ENCODE measurements at places on chromosomes 4 and X. TPM values are rescaled to one million over a fixed set of nuclear protein-coding genes. Genes with fewer than 3 reads are reported as not detected.

The AMER1 gene
- 8.9 TPM for total RNA-seq

The LRCH2 gene
- 4.8 TPM for total RNA-seq

The MBNL3 gene
- 13.5 TPM for total RNA-seq

The CPLX1 gene
- total RNA-seq: 5.6 TPM

The PPARGC1A gene
- 93.3 TPM for total RNA-seq

- H3K27ac ChIP-seq: no peak overlapping the region
- H3K27me3 ChIP-seq: no peaks in the 10 kb centered on the region
- peaks cover 12% of the 10 kb centered on the region for H3K36me3 ChIP-seq
- H3K4me1 ChIP-seq: peaks cover 12% of the 10 kb centered on the region
- DNase-seq: no peak
These were observed 3.7 kb downstream of the FGD1 start for GRCh38 chrX:54492340-54492739.

GRCh38 chrX:11050013-11050412 lies 61.1 kb upstream of the HCCS start:
- no peaks in the 10 kb centered on the region for H3K27me3 ChIP-seq
- no peak overlapping the region for H3K4me3 ChIP-seq
- no peak overlapping the region for H3K27ac ChIP-seq
- no peaks in the 10 kb centered on the region for H3K36me3 ChIP-seq
- peaks cover 7% of the 10 kb centered on the region for H3K4me1 ChIP-seq
- DNase-seq: no peak

DNA sequence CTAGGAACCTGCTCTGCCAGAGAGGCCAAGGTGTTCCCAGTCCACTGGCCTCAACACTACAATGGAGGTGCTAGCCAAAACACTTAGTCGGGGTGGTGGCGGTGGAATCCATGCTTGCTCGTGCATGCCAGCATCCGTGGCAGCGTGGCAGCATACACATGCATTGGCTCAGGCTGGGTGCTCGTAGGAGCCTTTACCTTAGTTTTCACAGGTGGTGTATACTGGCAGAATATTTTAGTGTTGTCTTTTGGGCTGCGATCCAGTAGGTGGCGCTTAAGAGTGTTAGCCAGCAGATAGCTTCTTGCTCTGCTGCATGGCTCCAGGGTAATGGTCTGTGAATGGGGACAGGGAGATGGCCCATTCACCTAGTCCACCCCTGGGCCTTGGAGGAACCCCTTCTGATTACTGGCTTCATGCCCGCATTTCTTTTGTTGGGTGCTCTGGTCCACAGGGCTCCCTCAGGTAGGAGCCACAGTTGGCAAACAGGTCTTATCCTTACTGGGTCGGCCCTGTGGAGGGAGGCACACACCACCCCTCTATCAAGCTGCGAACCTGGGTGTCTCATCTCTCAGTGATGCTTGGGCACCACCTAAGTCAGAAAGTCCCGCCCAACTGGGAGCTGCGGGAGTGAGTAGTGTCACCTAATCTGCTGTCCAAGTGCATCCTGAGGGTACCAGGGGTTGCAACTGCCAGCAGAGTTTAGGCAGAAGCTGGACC lies 40.0 kb downstream of the RIPPLY1 start:
- DNase-seq: no peak
- H3K36me3 ChIP-seq: no peaks in the 10 kb centered on the region
- no peaks in the 10 kb centered on the region for H3K4me1 ChIP-seq
- H3K4me3 ChIP-seq: no peak overlapping the region
- no peaks in the 10 kb centered on the region for H3K27me3 ChIP-seq

GRCh38 chr4:38831653-38832052 lies 25.0 kb downstream of the TLR6 start:
- no peaks in the 10 kb centered on the region for H3K36me3 ChIP-seq
- DNase-seq: no peak
- H3K4me1 ChIP-seq: no peaks in the 10 kb centered on the region

DNA sequence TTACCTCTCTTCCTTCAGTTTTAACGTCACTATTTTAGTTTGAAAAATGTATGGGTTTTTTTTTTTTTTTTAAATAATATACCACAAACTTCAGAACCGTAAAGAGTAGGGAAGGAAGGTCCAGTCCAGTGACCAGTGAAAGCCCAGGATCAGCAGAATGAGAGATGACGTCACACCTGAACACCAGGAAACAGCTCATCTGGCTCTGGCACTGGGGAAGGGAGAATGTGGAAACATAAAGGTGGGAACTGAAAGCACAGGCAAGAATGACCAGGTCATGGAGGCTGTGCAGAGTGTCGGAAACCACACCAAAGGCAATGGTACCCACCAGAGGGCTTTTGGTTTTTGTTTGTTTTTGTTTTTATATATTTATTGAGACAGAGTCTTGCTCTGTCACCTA lies 141.2 kb downstream of the DHX15 start:
- no peak overlapping the region for H3K27ac ChIP-seq
- peaks cover 5% of the 10 kb centered on the region for H3K4me1 ChIP-seq
- no peak for DNase-seq
- H3K4me3 ChIP-seq: no peak overlapping the region
- no peaks in the 10 kb centered on the region for H3K36me3 ChIP-seq
- H3K27me3 ChIP-seq: peaks cover 7% of the 10 kb centered on the region

- H3K27ac ChIP-seq: no peak overlapping the region
- no peaks in the 10 kb centered on the region for H3K36me3 ChIP-seq
- no peaks in the 10 kb centered on the region for H3K4me1 ChIP-seq
- peaks cover 5% of the 10 kb centered on the region for H3K27me3 ChIP-seq
- no peak for DNase-seq
These were observed 46.3 kb downstream of the STARD8 start for GRCh38 chrX:68693481-68694434.

DNA sequence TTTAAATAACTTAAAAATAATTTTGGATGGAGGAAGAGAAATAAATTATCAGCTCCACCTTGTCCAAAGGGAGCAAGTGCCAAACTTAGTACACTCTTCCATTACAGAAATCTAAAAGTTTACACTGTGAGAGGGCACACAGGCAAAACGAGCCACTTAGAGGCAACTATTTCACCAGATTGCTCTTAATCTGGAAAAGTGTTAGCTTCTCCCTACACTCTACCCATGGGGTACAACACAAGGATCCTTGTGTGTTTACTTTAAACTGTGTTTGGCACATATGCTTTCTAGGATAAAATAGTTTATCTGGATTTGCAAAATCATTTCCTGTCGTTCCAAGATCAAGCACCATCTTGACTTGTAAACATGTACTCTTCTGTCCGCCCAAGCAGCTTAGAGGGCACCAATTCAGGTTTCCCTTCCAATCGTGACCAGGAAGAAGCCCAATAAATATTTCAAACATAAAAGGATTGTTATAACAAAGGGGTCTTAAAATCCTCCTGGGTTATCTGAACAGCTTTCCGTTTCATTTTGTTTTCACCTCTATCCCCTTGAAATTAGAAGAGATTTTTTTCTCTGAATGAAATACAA lies 29.0 kb upstream of the KDR start:
- no peaks in the 10 kb centered on the region for H3K4me1 ChIP-seq
- H3K27ac ChIP-seq: no peak overlapping the region
- no peak overlapping the region for H3K4me3 ChIP-seq

GRCh38 chrX:153488231-153488914 lies 6.4 kb upstream of the BGN start:
- no peaks in the 10 kb centered on the region for H3K36me3 ChIP-seq
- H3K4me3 ChIP-seq: no peak overlapping the region
- no peaks in the 10 kb centered on the region for H3K4me1 ChIP-seq
- H3K27ac ChIP-seq: no peak overlapping the region
